ENCODE measurements at places on chromosomes 13 and 19. TPM values are rescaled to one million over a fixed set of nuclear protein-coding genes. Genes with fewer than 3 reads are reported as not detected.

The C5AR1 gene
- 42.7 TPM for total RNA-seq

The ARRDC5 gene
- 5.9 TPM for total RNA-seq

- no peak for DNase-seq
- H3K36me3 ChIP-seq = no peaks in the 10 kb centered on the region
- no peaks in the 10 kb centered on the region for H3K4me1 ChIP-seq
- no peaks in the 10 kb centered on the region for H3K27me3 ChIP-seq
- no peak overlapping the region for H3K4me3 ChIP-seq
These were observed 1468.1 kb downstream of the PCDH9 start for GRCh38 chr13:65762012-65762411.

DNA sequence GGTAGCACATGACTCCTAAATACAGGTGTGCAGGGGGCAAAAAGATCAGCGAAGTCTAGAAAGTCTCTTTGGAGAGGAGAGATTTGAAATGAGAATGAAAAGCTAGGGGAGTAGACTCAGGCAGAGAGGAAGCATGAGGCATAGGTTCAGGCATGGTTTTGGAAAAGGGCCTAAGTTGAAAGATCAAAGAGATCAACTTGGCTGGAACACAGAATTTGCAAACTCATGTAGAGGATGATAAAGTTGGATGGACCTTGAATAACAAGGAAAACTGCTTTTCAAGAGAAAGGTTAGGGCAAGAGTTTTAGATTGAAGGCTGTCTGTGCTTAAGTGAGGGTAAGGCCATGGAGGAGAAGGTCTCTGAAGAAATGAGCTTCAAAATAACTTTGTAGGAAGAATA is 47.4 kb upstream of the UBAC2 start:
- H3K27ac ChIP-seq = no peak overlapping the region
- DNase-seq = no peak
- H3K4me1 ChIP-seq = no peaks in the 10 kb centered on the region
- H3K4me3 ChIP-seq = no peak overlapping the region
- no peaks in the 10 kb centered on the region for H3K27me3 ChIP-seq

The KLF2 gene
- 645 TPM for total RNA-seq

The MIA gene
- total RNA-seq = not detected

DNA sequence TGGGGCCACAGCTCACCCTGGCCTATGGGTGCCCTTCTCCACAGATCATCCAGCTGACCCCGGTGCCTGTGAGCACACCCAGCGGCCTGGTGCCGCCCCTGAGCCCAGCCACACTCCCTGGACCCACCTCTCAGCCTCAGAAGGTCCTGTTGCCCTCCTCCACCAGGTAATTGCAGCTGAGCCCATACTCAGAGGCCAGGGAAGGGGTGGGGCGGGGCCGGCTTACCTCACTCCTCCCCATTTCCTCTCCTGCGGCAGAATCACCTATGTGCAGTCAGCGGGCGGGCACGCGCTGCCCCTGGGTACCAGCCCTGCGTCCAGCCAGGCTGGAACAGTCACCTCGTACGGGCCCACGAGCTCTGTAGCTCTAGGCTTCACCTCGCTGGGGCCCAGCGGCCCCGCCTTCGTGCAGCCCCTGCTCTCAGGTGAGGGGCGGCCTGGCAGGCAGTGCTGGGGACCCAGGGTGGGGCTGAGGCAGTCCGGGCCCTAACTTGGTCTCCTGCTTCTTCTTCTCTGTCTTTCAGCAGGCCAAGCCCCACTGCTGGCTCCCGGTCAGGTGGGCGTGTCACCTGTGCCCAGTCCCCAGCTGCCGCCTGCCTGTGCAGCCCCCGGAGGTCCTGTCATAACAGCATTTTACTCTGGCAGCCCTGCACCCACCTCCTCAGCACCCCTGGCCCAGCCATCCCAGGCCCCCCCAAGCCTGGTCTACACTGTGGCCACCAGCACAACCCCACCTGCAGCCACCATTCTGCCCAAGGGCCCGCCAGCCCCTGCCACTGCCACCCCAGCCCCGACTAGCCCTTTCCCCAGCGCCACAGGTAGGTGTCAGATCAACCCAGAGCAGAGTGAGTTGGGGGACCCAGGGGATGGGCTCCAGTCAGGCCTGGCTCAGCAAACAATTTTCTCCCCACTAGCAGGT is 9.6 kb upstream of the PRR19 start:
- H3K4me1 ChIP-seq = no peaks in the 10 kb centered on the region
- H3K36me3 ChIP-seq = peaks cover 60% of the 10 kb centered on the region
- no peak overlapping the region for H3K4me3 ChIP-seq
- DNase-seq = no peak

DNA sequence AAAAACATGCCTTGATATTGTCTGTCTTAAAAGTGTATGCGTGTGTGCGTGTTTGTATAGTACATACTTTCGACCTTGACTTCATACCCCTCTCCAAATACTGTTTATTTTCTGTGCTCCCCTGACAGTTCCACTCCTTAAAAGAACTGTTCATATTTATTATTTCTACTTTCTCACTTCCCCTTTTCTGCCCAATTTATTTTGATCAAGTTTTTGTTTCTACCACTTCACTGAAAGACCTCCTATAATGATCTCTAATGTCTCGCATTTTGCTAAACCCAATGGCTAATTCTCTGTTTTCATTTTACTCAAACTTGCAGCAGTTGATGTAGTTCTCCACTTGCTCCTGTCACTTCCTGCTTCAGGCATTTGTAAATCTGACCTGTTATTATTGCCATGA is 426.1 kb upstream of the KLF12 start:
- no peak overlapping the region for H3K27ac ChIP-seq
- DNase-seq = no peak
- no peaks in the 10 kb centered on the region for H3K27me3 ChIP-seq
- H3K4me3 ChIP-seq = no peak overlapping the region
- H3K4me1 ChIP-seq = no peaks in the 10 kb centered on the region

GRCh38 chr13:31201341-31202031 is 1.7 kb downstream of the B3GLCT start:
- no peaks in the 10 kb centered on the region for H3K36me3 ChIP-seq
- H3K27me3 ChIP-seq = no peaks in the 10 kb centered on the region
- no peak overlapping the region for H3K4me3 ChIP-seq
- DNase-seq = no peak

The NCR1 gene
- 342 TPM for total RNA-seq
